ENCODE measurements at places on chromosomes 3 and 15. TPM values are rescaled to one million over a fixed set of nuclear protein-coding genes. Genes with fewer than 3 reads are reported as not detected.

VGLL4 gene
- polyA plus RNA-seq: 14.8 TPM

OSTN gene
- not detected for polyA plus RNA-seq

GRCh38 chr3:62090066-62090465 is 283.3 kb downstream of the FEZF2 start:
- peaks cover 5% of the 10 kb centered on the region for H3K27me3 ChIP-seq
- H3K4me1 ChIP-seq: no peaks in the 10 kb centered on the region
- no peaks in the 10 kb centered on the region for H3K36me3 ChIP-seq
- H3K27ac ChIP-seq: no peak overlapping the region
- H3K4me3 ChIP-seq: no peak overlapping the region
- DNase-seq: no peak

GHSR gene
- polyA plus RNA-seq: not detected

- peaks cover 10% of the 10 kb centered on the region for H3K4me1 ChIP-seq
- peak overlapping the region; percentile 97 for H3K27ac ChIP-seq
- DNase-seq: no peak
These were observed 602 bp upstream of the SLTM start for GRCh38 chr15:58934114-58934447.

DNA sequence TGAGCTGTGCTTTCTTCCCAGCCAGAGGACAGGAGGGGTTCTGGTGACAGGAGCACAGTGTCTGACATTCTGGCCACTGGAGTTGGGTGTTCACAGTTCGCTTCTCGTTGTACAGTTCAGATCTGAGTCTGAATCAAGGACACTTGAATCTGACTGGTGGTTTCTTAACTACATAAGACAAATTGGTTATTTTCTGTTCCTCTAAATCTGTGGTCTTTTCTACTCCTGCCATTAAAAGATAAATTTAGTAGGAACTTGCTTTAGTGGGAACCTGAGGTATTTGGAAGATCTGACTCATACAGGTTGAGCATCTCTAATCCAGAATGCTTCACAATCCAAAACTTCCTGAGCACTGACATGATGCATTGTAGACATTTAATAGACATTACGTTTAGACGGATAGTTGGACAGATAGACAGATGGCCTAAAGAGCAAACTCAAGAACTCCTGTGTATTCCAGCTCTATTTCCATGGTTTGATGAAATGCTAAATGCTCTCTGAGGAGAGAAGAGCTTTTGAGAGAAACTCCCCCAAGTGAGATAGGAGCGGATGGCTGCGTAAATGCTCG is 71.0 kb downstream of the CCK start:
- no peaks in the 10 kb centered on the region for H3K27me3 ChIP-seq
- no peak overlapping the region for H3K27ac ChIP-seq
- peaks cover 11% of the 10 kb centered on the region for H3K4me1 ChIP-seq
- H3K4me3 ChIP-seq: no peak overlapping the region

CIDEC gene
- polyA plus RNA-seq: not detected

DNA sequence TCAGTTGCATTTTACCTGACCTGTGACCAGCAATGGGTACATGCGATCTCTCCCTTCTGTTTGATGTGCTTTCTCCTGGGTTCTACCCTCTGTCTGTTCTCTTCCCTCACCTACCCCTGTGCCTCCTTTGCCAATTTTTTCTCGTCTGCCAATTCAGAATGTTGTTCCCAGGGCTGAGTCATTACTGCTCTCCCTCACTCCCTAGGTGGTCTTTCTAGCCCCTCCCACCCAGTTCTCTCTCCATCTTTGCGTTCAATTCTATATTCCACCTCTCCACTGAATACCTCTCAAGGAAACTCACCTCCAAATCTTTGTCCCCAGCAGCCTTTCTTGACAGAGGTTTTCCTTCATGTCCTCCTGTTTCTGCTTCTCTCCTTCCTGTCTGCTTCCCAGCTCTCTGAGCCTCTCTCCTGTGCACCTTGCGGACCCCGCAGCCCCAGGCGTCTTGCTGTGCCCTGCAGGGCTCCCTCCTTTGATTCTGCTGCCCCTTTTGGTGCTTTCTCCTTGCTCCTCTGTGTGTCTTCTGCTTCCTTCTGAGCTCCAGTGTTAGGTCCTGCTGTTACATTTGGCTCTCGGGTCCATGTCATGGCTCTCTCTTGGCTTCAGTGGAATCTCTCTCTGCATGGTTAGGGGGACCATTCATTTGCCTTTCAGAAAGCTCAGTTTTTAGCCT is 398.2 kb upstream of the TPM1 start:
- no peak for DNase-seq
- H3K4me1 ChIP-seq: no peaks in the 10 kb centered on the region
- peaks cover 12% of the 10 kb centered on the region for H3K27me3 ChIP-seq
- H3K36me3 ChIP-seq: no peaks in the 10 kb centered on the region

- H3K27ac ChIP-seq: no peak overlapping the region
- H3K4me1 ChIP-seq: no peaks in the 10 kb centered on the region
- no peak overlapping the region for H3K4me3 ChIP-seq
- H3K36me3 ChIP-seq: no peaks in the 10 kb centered on the region
- no peaks in the 10 kb centered on the region for H3K27me3 ChIP-seq
These were observed 51.7 kb downstream of the CNTN3 start for GRCh38 chr3:74562558-74563269.

- H3K36me3 ChIP-seq: no peaks in the 10 kb centered on the region
- no peaks in the 10 kb centered on the region for H3K4me1 ChIP-seq
- H3K27me3 ChIP-seq: peaks cover 4% of the 10 kb centered on the region
- no peak for DNase-seq
These were observed 216.8 kb downstream of the ERC2 start for GRCh38 chr3:56251343-56251945.

GOLGA8T gene
- not detected for polyA plus RNA-seq

FANCD2OS gene
- not detected for polyA plus RNA-seq

GRCh38 chr3:156665291-156665690 is 9.1 kb upstream of the TIPARP start:
- no peak overlapping the region for H3K4me3 ChIP-seq
- no peaks in the 10 kb centered on the region for H3K36me3 ChIP-seq
- H3K27me3 ChIP-seq: no peaks in the 10 kb centered on the region
- no peak for DNase-seq

GRCh38 chr15:47929138-47929803 is 191.5 kb upstream of the SLC24A5 start:
- H3K27me3 ChIP-seq: peaks cover 5% of the 10 kb centered on the region
- H3K27ac ChIP-seq: no peak overlapping the region
- no peaks in the 10 kb centered on the region for H3K4me1 ChIP-seq
- H3K36me3 ChIP-seq: no peaks in the 10 kb centered on the region
- DNase-seq: no peak

DNA sequence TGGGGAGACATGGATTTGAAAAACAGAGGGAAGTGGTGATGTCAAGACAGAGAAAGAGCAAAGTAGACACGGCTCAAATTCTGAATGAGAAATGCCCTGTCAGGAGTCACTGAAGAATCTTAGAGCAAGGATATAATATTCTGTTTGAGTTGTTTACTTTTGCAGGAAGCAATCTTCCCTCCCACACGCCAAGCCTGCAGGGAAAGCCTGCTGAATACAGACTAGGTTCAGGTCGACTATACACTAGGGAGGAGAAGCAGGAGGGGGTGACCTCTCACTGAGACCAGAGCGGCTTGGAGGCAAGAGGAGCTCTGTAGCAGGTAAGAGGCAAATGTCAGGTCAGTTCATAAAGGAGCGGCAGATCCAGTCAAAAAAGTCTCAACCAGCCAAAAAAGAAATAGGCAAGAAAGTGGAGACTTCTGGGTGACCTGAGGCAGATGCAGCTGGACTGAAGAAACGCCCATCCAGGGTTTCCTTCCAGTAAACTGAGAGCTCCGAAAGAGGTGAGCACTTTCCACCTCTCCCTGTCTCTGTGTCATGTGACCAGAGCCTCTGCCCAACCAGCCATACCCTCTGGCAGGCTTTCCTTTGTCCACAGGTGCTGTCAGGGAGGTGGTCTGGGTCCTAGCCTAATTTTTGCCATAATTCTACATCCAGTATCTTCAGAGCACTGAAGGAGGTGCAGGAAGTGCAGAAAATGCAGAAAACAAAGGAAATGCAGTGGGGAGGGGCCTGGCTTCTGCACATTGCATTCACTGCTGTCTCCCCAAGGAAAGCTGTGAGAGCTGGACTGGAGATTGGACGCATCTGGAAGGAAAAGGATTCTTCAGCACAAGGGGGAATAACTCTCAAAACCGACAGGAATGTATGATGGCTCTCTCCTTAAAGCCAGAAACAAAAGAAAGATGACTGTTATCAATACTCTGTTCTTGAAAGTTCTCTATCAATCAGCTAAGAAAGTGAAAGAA is 37.8 kb upstream of the CTXND1 start:
- H3K4me1 ChIP-seq: no peaks in the 10 kb centered on the region
- H3K4me3 ChIP-seq: no peak overlapping the region
- H3K36me3 ChIP-seq: no peaks in the 10 kb centered on the region
- H3K27ac ChIP-seq: no peak overlapping the region

GRCh38 chr3:14278265-14278798 is 99.7 kb downstream of the LSM3 start:
- no peak overlapping the region for H3K4me3 ChIP-seq
- H3K27ac ChIP-seq: no peak overlapping the region
- no peaks in the 10 kb centered on the region for H3K4me1 ChIP-seq
- H3K27me3 ChIP-seq: no peaks in the 10 kb centered on the region

CACNA1D gene
- polyA plus RNA-seq: not detected

SMCO1 gene
- not detected for polyA plus RNA-seq

GRCh38 chr15:25763331-25763751 is 99.8 kb downstream of the ATP10A start:
- H3K4me3 ChIP-seq: no peak overlapping the region
- no peak for DNase-seq
- peaks cover 9% of the 10 kb centered on the region for H3K36me3 ChIP-seq
- no peaks in the 10 kb centered on the region for H3K4me1 ChIP-seq
- H3K27me3 ChIP-seq: no peaks in the 10 kb centered on the region

DNA sequence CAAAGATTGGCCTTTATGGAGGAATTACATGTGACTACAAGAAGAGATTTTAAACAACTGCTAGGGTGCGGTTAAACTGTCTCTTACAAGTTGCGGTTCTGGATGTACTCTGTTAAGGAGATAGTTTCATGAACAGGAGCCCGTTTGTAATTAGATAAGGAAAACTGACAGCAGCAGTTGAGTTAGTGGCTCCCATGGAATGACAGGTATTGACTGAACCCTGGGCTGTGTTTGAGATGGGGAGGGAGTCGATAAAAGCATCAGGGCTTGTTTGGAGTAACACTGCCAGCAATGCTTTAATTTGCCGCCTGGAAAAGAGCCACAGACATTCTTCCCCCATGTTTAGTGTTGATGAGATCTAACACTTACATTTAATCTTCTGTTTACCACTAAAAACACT is 139.9 kb downstream of the ROBO2 start:
- no peaks in the 10 kb centered on the region for H3K27me3 ChIP-seq
- H3K4me1 ChIP-seq: no peaks in the 10 kb centered on the region
- no peak for DNase-seq
- H3K4me3 ChIP-seq: no peak overlapping the region
- H3K27ac ChIP-seq: no peak overlapping the region

DNA sequence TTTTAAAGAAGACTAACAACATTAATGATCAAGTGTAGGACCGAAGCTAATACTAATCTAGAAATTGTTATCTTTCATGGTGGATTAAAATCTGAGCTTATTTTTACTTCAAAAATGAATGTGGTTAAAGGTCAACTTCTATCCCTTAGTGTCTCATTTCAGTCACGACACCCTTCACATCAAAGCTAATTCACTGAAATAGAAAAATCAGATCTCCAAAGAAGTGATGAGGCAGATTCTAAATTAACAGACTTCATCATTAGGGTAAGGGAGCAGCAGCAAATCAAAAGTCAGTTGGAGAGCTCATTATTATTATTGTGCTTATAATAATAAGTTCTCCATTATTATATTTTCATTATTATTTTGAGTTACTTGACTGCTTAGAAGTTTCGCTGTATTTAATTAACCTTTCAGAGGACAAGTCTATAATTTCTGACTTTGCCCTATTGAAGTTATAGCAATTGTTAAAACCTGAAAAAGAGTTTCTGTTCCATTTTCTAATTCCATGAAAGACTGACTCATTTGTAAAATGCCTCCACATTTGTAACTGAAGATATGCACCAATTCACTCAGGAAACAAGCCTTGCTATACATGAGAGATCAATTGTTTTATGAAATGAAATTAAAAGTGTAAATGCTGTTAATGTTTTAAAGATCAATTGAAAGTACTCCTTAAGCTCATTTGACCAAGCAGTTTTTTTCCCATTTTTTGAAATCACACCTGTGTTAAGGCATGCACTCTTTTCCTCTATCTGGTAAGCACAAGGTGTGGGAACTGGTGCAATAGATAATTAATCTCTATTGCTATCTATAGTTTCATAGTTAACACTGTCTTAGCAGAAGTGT is 23.1 kb upstream of the CMC1 start:
- no peak overlapping the region for H3K4me3 ChIP-seq
- H3K27ac ChIP-seq: no peak overlapping the region
- H3K36me3 ChIP-seq: peaks cover 17% of the 10 kb centered on the region
- DNase-seq: no peak
- peaks cover 4% of the 10 kb centered on the region for H3K27me3 ChIP-seq
- no peaks in the 10 kb centered on the region for H3K4me1 ChIP-seq

Data from naive B cell (primary cell).